Stimulated activated CD8-positive, alpha-beta memory T cell treated with anti-CD3 and anti-CD28 coated beads, Interleukin-7, amount 100 ng/mL, for 24 hours (primary cell): ENCODE measurements at places on chromosomes 6 and 20.

DNA sequence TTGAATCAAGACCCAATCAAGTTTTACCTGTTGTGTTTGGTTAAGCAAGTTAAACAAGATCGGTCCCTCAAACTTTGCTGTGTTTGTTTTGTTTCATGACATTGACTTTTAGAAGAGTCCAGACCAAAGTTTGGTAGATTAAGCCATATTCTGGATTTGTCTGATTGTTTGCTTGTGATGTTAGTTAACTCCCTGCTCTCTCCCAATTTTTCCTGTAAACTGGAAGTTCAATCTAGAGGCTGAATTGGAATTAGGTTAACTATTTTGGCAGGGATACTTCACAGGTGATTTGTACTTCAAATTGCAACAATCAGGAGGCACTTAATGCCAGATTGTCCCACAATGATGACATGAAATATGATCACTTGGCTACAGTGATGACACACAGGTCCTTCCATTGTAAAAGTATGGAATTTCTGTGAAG is 13.6 kb upstream of the SH3BGRL2 start:
- no peak for DNase-seq

- no peak for DNase-seq
Observed at GRCh38 chr6:165515963-165516624, 146.9 kb downstream of the PDE10A start.

DNA sequence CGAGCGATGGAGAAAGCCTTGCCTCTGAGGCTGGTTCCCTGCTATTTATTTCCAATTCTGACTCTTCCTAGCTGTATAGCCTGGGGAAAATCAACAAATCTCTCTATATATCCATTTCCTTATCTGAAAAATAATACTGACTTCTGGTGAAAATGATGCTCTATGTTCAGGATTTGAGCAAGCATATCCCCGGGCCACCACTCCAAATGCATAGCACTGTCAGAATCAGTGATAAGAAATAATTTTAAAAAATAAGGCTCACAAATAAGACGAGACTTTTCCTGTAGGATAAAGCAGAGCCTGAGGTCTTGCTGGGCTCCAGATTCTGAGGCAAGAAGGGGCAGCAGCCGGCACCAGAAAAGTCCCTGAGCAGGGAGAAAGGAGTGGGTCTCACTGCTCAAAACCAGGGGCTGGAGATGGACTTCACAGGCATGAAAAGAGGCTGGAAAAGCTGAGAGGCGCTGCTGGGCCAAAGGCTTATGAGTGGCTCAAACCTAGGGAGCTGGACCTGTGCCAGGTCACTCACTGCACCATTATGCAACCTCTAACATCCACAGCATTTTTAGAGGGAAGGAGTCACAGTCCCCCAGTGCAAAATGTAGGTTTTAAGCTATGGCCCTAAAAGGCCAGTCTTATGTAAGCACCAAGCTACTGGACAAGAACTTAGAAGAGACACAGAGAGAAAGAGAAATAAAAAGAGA is 48.1 kb upstream of the SLC17A4 start:
- DNase-seq, result no peak

DNA sequence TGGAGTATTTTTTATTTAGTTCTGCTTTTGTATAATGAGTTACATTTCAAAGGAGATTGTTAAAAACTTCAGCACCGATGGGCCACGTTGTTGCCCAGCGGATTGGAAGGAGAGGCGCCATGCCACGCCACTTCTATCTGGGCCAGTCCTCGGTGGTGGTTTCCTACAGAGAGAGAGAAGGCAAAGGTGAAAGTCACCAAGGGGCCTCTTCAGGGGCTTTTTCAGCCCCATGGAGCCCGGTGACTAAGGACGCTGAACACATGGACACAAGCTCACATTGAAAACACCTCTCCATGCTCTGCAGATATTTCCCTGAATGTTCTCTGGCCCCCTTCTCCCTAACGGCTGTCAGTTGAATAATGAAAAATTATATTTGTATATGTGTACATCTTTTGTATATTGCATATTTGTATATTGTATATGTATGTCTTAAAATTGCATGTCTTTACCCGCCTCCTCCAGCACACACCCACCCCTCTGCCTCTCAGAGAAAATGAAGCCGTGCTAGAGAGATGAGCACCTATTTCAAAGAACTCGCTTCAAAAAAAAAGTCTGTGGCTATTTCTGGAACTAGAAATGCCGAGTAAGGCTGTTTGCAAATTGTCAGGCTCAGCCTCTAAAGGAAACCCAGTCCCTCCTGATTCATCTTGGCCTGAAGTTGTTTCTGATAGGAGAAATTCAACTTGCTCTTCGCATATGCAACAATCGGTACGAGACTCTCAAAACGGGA is 91.9 kb upstream of the CDH4 start:
- DNase-seq, result no peak

- DNase-seq, result no peak
Observed at GRCh38 chr6:50707652-50708300, 5.5 kb upstream of the TFAP2D start.

GRCh38 chr6:20915626-20916025 is 381.4 kb downstream of the CDKAL1 start:
- no peak for DNase-seq

- no peak for DNase-seq
Observed at GRCh38 chr6:132817554-132818403, 3.4 kb downstream of the RPS12 start.

GRCh38 chr6:21501815-21502214 is 91.7 kb upstream of the SOX4 start:
- DNase-seq, result no peak
